ENCODE measurements at places on chromosomes 11 and 22.
A peak's percentile ranks its signal among the peaks of the same experiment; 100 is the strongest.

- DNase-seq, result no peak
These were observed 257.2 kb downstream of the ST3GAL4 start for GRCh38 chr11:126612671-126613070.

DNA sequence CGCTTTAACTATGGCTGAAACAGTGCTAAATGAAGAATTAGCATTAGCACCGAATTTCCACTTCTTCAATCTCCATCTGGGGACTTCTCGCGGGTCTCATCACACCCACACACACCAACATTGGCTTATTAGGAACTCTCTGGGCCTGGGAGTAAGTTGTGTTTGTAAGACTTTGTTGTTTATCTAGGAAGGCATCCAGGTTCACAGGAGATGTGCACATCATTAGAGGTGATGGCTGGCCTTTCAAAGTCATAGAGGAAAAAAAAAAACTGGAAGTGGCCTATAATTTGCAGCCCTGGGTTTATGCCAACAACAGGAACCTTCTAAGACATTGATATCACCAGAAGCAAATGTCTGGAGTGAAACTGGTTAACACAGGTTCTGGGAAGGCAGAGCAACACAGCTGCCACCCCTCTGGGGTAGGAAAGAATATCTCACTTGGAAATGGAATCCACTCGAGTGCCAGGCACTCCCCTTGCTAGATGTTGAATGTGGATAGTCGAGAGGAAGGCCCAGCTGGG is 84.5 kb downstream of the TRAF6 start:
- DNase-seq, result no peak

DNA sequence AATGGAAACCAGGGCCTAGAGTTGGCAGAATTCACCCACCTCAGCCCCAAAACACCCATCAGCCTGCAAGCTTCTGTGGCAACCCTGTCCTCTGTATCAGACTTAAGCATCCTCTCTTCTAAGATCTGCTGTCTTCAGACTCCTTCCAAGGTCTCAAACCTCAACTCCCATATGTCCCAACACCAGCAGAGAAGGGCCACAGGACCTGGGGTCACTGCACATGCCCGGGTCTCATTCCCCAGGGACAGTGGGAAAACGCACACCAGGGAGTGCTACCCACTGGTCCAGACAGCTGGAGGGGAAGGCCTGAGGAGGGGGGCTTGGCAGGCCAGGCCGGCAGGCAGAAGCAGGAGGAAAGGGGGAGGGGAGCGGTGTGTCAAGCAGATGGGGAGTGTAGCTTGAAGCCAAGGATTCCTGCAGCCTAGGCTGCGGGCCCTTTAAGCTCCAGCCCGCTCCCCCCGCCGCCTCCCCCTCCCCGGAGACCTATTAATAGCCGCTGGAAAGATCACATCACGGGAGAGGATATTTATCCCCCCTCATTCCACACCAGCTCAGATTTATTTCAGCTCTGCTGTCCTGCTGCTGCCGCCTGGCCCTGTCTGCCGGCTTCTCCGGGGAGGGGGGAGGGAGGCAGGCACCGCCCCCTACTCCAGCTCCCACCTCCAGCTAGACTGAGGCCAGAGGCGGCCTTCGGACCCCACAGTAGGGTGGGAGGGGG is 16.7 kb downstream of the BCL9L start:
- DNase-seq, result no peak

GRCh38 chr11:69630017-69630416 is 10.9 kb upstream of the CCND1 start:
- no peak for DNase-seq

DNA sequence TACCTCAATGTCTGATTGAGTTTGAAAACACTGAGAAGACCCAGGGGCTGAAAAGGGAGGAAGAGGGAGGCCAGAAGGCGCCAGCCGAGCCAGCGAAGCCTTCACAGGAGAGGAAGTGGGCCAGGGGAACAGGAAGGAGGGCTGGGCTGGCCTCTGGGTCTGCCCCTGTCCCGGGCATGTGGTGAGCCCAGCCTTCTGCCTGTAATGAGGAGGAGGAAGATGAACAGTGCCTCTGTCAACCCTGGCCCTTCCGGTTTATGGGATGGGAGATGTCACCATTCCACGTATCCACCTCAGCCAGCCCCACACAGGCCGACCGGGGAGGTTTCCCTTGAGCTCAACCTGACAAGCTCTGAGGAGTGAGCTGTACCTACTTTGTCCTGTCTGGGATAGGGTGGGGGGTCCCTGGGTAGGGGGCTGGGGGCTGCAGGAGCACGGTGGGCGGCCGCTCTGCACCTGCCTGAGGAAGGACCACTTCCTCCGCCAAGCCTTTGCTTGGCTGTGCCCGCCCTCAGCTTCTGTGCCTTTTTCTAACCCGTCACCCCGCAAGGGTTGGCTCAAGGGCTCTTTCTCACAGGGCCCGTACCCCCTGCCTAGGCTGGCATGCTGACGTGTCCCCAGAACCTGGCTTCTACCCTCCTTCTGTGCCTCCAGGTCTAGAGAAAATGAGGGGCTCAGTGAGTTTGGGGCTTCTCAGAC is 2.0 kb downstream of the PARVG start:
- peak; percentile 11 for DNase-seq

- DNase-seq, result no peak
These were observed 5.2 kb upstream of the WEE1 start for GRCh38 chr11:9568161-9568853.

- no peak for DNase-seq
These were observed 25.4 kb upstream of the FXYD2 start for GRCh38 chr11:117849781-117850414.

DNA sequence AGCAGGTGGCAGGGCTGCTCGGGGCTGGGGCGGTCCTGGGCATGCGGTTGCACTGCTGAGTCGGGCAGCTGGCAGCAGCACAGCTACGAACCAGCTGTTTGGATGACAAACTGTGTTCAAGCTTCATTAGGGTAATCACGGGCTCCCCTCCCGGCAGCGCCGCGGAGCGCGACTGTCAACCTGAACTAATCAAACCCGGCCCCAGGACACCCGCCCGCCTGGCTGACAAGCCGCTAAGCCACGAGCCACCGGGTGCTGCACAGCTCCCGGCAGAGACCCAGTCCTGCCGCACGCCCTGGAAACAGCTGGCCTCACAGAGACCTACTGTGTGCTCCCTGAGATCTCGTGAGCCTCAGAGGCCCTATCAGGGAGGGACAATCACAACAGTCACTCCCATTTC is 60.6 kb upstream of the TCF20 start:
- DNase-seq, result no peak

GRCh38 chr11:119590651-119591351 is 138.2 kb downstream of the NECTIN1 start:
- no peak for DNase-seq

GRCh38 chr22:25843660-25844405 is 101.8 kb downstream of the MYO18B start:
- no peak for DNase-seq

- DNase-seq, result no peak
These were observed 62.5 kb upstream of the SORL1-AS1 start for GRCh38 chr11:121515335-121515671.

- DNase-seq, result no peak
These were observed 41.1 kb downstream of the RPL27A start for GRCh38 chr11:8723711-8724110.

DNA sequence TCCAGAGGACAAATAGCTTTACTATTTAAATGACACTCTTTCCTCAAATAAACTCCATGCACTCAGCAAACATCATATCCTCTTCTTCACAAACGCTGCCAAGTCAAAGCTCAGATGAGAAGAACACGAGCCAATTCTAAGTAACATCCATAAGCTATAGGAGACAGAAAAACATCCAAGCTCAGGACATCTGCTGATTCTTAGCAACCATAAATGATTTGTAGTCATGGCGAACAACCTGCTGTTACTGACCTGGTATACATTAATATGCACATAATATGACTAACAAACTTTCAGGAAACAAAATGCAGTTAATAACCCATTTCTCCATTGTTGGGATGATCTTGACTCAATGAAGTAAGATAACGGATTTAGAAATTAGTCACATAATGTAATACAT is 6.7 kb downstream of the GALNT18 start:
- DNase-seq, result no peak

DNA sequence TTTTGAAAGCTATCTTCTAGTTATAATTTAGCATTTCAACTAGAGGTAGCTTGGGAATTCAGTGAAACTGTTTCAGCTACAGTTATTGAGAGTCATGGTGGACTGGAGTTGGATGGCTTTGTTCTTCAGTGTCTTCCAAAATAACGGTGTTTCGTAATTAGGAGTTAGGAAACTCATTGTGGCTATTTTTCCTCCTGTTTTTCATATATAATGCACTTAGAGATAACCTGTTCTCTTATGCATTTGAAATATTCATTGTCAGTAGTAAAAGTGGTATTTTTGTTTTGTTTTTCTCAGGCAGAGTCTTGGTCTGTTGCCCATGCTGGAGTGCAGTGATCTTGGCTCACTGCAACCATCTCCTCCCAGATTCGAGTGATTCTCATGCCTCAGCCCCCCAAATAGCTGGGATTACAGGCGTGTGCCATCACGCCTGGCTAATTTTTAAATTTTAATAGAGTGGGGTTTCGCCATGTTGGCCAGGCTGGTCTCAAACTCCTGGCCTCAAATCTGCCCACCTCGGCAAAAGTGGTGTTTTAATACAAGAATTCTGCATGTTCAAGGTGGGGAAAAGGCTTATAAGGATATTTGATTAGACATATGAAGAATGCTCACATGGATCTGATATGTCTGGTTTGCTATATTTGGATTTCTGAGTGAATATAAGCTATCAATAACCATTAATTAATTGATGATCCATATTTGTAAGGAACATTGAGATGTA is 12.7 kb downstream of the PDHX start:
- DNase-seq, result no peak

GRCh38 chr11:119089319-119089718 is 4.6 kb downstream of the HMBS start:
- no peak for DNase-seq

DNA sequence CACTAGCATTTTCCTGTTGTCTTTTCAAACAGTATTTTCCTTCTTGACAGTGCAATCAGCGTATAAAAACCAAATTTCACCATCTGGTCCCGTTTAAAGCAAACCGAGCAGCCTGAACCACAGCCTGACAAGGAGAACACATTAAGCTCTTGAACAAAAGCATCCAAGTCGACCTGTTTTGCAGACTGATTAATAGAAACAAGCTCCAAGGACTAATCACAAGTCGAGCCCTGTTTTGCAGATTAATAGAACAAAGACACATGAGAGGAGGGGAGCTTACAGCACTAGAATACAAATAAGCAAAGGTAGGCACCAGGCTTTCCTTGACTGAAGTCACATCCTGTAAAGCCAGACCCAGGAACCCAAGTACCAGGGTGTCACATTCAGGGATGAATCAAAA is 104.8 kb downstream of the MPPED2 start:
- no peak for DNase-seq

- no peak for DNase-seq
These were observed 116.8 kb downstream of the ZBTB16 start for GRCh38 chr11:114176321-114176720.

DNA sequence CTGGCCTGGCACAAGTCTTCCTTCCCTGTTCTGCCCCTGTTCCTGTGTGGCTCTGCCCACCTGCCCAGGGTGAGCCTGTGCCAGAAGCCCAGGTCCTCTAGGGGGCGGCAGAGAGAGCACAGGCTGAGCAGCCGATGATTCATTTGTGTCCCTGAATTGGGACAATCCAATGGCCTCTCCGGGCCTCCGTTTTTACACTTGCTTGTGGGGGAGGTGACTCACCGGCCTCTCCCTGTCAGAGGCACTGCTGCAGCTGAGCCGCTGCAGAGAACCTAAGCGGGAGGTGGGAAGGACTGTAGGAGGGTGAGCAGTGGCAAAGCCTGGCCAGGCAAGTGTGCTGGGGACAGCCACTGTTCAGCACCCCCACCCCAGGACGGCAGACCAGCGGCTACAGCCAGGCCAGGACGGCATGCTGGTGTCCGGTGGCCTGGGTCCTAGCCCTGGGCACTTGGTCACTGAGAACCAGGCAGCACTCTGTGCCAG is 65.2 kb upstream of the LMO1 start:
- peak; percentile 58 for DNase-seq

- DNase-seq, result no peak
These were observed 23.2 kb downstream of the KMT5B start for GRCh38 chr11:68189888-68190287.

DNA sequence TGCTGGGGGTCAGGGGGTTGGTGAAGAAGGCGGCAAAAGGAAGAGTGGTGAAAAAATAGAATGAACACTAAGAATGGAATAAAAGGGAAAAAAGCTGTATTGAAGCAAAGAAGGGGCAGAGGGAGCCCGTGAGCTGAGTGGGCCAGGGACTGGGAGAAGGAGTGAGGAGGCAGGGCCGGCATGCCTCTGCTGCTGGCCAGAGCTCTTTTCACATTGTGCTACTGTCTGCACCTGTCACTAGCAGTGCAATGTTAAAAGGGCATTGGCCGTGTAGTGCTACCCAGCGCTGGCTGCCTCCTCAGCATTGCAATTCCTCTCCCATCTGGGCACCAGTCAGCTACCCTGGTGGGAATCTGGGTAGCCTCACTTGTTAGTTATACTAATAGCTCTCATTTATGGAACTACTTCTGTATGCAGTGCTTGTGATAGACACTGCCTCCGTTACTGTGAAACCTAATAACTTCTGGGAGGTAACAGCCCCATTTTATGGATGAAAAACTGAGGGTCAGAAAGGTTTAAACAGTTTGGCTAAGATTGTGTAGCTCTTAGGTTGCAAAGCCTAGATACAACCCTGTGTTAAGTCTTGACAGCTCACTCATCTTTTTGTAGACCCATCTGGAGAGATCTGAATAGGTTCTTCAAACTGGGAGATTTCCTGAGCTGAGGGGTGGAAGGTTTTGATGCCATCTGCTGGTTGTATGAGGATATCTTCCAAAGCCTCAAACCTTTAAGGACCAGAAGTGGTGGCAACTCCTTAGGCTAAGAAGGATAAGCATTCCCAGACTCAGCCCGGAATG is 8.5 kb downstream of the YPEL4 start:
- DNase-seq, result no peak

- DNase-seq, result no peak
These were observed 67.5 kb downstream of the PLEKHA7 start for GRCh38 chr11:16946477-16947282.

GRCh38 chr11:122850076-122850631 is 11.9 kb downstream of the CRTAM start:
- no peak for DNase-seq

DNA sequence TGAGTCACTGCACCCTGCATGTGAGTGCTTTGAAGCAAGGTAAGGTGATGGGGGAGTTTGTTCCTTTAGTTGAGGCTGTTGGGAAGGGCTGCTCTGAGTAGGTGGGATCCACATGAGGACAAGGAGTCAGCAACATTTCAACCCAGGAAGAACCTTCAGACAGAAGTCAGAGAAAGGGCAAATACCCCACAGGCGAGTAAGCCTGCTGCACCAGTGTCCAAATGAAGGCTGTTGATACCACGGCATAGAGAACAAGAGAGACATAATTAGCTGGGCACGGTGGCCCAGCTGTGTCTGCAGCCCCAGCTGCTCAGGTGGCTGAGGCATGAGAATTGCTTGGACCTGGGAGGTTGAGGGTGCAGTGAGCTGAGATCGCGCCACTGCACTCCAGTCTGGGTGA is 54.3 kb upstream of the CLMP start:
- no peak for DNase-seq

GRCh38 chr22:43476751-43477725 is 65.2 kb downstream of the MPPED1 start:
- DNase-seq, result no peak

Data from stimulated activated CD4-positive, alpha-beta T cell treated with anti-CD3 and anti-CD28 coated beads, Interleukin-4, amount 100 ng/mL, for 4 hours (primary cell).